Hippocampal formation (tissue), 2 donors: ENCODE measurements at places on chromosomes 13 and 19.
A peak's percentile ranks its signal among the peaks of the same experiment; 100 is the strongest.

- DNase-seq: no peak
These were observed 14.5 kb downstream of the CERS1 start for GRCh38 chr19:18881491-18881890.

GRCh38 chr13:51906581-51906980 lies 44.8 kb downstream of the CCDC70 start:
- DNase-seq: no peak

GRCh38 chr13:23321535-23322241 lies 111.8 kb downstream of the SACS start:
- DNase-seq: no peak

- DNase-seq: no peak
These were observed 6.9 kb downstream of the PIBF1 start for GRCh38 chr13:72788831-72789230.

GRCh38 chr19:12792051-12792852 lies 966 bp downstream of the JUNB start:
- peak; percentile 29 for DNase-seq

DNA sequence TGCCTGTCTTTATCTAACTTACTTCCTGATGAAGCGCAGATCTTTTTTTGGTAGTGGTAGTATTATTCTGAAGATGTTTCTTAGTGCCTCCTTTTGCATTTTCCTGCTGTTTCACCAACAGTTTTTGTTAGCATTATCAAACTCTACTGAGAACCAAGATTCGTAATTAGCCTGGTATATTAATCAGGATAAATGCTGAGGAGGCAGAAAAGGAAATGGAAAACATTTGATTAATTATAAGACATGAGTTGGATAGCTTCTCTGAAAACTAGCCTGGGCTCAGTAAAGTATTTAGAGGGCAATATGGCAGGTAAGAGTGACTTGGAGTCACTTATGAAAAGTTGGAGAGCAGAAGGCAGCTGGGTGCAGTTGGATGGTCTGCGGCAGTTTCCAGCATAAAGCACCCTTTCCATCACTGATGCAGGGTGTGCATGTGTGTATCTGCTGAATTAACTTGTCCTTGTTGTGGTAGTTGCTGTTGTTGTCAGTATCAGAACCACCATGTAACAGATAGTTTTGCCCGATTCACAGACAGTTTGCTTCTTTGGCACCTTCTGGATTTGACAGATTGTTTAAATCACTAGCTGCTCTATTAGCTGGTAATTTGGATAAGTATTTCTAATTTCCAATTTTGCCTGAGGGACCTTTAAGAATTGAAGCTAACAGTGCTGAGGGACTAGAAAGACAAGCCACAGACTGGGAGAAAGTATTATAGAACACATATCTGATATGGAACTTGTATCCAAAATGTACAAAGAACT lies 6.9 kb upstream of the TNFRSF19 start:
- no peak for DNase-seq

DNA sequence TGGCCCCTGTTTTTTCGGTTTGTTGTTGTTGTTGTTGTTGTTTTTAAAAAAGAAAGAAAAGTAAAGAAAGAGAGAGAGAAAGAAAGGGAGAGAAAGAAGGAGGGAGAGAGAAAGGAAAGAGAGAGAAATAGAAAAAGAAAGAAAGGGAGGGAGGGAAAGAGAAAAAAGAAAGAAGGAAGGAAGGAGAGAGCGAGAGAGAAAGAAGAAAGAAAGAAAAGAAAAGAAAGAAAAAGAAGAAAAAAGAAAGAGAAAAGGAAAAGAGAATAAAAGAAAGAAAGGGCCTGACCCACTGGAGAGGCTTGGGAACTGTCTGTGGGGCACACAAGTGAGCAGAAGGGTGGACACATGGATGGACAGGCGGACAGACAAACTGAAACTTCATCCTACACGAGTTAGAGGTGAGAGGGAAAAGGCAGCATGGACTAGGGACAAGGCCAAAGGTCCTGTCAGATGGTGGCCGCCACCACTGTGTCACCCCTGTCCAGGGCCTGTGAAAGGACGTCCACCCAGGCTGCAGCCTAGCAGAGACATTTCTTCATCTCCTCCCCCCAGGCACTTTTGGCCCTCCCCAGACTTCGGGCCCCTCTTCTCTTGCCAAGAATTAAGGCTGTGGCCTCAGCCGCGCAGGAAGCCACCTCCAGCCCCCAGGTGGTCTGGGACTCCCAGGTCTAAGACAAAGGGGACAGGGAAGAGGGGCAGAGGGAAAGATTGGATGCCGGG lies 9.1 kb upstream of the BCAM start:
- DNase-seq: no peak

GRCh38 chr13:107185889-107186288 lies 618.0 kb upstream of the ARGLU1 start:
- DNase-seq: no peak

GRCh38 chr19:8641908-8642547 lies 11.6 kb downstream of the NFILZ start:
- DNase-seq: no peak

- peak; percentile 18 for DNase-seq
These were observed 10.1 kb downstream of the NFILZ start for GRCh38 chr19:8640402-8641004.

DNA sequence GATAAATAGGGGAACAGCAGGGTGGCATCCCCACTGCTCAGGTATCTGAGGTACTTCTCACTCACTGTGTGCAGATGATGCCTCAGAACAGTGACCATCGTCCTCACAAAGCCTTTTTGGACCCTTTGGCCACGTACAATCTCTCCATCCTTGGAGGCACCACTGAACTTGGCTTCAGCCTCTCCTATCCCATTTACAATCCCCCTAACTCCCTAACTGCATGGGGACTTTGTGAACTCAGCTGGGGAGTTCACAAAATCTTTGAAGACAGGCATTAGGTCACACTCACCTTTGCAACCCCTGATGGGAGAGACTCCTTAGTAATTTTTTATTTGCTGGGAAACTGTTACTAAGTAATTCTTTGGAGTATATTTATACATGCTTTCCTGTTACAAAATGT lies 60.8 kb downstream of the TBC1D4 start:
- no peak for DNase-seq

GRCh38 chr19:23867895-23868294 lies 46.8 kb upstream of the ZNF726 start:
- DNase-seq: no peak

- peak; percentile 66 for DNase-seq
These were observed 3.4 kb downstream of the TPGS1 start for GRCh38 chr19:510606-511100.

GRCh38 chr13:89307278-89307677 lies 1636.1 kb downstream of the SLITRK5 start:
- DNase-seq: no peak

DNA sequence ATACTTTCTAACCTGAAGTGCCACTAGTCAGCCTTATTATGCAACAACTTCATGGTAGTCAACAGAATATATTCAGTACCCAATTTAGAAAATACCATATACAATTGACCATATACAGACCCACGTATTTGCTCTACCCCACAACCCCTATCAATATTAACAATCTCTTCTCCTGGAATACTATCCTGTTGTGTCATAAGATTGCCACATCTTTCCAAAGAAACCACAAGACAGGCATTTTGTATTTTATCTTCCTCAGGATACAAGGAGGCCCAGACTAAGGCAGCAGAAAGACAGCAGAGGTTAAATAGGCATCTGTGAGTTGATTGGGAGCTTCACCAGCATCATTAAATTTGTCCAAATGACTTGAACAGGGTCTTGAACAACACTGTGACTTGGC lies 4.5 kb downstream of the SPART start:
- no peak for DNase-seq

GRCh38 chr19:46480415-46480814 lies 9.1 kb upstream of the PNMA8A start:
- DNase-seq: no peak

- no peak for DNase-seq
These were observed 3.5 kb downstream of the PTPRS start for GRCh38 chr19:5337126-5337525.

DNA sequence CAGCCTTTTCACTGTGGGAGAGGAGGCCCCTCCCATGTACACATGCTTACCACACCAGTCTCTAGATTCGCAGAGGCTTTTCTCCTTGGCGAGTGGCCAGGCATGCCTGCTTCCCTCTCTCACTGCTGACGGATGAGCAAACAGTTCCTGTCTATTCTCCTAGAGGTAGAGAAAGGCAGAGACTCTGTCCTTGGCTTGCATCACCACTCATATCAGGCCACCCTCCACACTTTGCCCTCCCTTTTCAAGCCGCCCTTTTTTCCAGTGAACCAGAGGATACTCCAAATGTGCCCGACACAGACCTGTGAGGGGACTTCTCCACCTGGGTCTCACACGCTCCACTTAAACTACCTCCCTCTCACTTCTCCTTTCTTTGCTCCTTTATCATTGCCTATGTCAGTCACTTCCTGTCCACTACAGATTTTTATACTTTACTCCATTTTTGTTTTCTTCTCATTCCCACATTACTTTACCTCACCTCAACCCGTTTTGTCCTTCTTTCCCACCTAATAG lies 284.6 kb downstream of the DNAJC15 start:
- peak; percentile 21 for DNase-seq

- DNase-seq: no peak
These were observed 55.6 kb downstream of the SLC7A9 start for GRCh38 chr19:32813862-32814425.

GRCh38 chr13:80082396-80083080 lies 258.4 kb downstream of the SPRY2 start:
- DNase-seq: no peak

GRCh38 chr19:2043961-2044708 lies 6.9 kb downstream of the MKNK2 start:
- no peak for DNase-seq

GRCh38 chr13:113332615-113333014 lies 31.3 kb downstream of the GRTP1 start:
- DNase-seq: no peak

DNA sequence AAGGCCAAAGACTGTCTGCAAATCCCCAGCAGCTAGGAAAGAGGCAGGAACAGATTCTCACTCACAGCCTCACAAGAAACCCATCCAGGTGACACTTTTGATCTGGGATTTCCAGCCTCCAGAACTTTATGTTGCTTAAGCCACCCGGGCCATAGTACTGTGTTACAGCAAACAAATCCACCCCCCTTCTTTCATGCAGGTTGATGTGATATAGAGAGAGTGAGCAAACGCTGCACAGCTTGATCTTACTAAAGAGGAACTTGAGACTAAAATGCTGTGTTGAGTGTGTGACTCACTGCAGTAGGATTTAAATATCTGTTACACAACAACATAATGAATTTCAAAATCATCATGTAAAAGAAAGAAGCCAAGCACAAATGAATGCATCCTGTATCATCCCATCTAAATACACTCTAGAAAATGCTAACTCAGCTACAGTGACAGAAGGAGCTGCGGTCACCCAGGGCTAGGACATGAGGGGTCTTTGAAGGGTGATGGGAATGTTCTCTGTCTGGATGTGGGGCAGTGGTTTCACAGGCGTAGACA lies 32.2 kb downstream of the RCBTB2 start:
- DNase-seq: peak; percentile 61

- DNase-seq: no peak
These were observed 253.0 kb downstream of the PCDH9 start for GRCh38 chr13:66977161-66977560.

DNA sequence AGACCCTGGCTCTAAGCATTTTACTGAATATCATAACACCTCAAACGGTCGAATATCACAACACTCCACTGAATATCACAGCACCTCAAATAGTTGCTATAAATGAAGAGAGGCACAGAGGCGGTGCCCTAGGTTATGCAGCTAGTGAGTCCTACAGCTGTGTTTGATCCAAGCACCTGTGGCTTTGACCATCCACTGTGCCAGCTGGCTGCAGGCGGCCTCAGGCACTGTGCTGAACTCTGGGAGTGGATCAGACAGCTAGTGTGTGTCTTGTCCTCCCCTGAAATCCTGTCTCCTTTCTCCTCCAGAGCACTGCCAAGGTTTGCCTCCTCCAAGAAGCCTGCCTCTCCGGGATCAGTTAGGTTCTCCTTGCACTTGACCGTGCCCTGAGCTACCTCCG lies 7.3 kb downstream of the NOSIP start:
- no peak for DNase-seq

- DNase-seq: no peak
These were observed 154.9 kb downstream of the UGGT2 start for GRCh38 chr13:95898256-95898655.

GRCh38 chr19:49631014-49631588 lies 8.8 kb downstream of the RRAS start:
- no peak for DNase-seq

DNA sequence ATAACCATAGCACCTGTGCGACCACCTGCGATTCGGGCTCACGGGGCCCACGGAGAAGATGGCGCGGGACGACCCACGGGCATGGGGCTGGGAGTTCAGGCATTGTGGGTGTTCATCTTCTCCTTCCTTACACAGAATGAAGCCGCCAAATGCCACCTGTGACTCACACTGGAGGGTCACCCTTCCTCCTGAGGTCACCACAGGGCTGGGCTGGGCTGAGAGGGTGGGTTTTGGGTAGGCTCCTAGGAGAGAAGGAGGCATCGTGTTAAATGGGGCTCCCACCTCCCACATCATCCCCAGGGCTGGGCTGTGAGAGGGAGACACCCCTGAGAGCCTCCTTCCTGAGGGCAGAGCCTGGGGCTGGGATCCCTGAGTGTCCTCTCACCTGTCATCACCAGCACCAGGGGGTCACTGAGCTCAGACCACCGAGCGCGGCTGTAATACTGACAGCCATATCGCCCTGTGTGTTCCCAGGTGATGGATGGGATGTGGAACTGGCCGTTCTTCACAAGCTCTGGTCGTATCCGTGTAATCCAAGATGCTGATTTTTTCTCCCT lies 1.4 kb downstream of the LILRB2 start:
- no peak for DNase-seq

- DNase-seq: peak; percentile 27
These were observed at the start of gene DCLK1 for GRCh38 chr13:36131222-36131930. DCLK1 (minus strand) TSS chr13:36131382.

DNA sequence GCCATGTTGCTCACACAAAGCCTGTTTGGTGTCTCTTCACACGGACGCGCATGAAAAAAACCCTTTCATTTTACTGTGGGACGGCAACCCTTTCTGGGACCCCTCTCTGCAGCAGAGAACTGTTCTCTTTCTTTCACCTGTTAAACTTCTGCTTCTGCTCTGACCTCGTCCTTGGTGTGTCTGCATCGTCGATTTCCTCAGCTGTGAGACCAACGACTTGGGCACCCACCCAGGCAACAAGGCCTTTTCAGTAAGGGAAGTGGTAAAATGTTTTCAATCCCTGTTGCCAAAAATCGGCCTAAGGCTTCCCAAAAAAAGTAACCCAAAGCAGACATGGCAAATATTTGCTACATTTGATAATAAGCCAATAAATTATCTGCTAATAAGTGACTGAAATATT lies 515.3 kb downstream of the IRS2 start:
- no peak for DNase-seq

- no peak for DNase-seq
These were observed 27.5 kb upstream of the ANKRD10 start for GRCh38 chr13:110942248-110942981.
